ENCODE measurements at places on chromosomes 6 and 20. TPM values are rescaled to one million over a fixed set of nuclear protein-coding genes. Genes with fewer than 3 reads are reported as not detected.

GRCh38 chr6:72654071-72654621 is 32.3 kb downstream of the KCNQ5 start:
- no peak for DNase-seq

- DNase-seq: no peak
Observed at GRCh38 chr20:25318471-25319240, 70.8 kb downstream of the PYGB start.

GRCh38 chr6:12288211-12288618 is 1.9 kb upstream of the EDN1 start:
- no peak for DNase-seq

Gene TFAP2D
- total RNA-seq: not detected

Data from tongue (tissue), 3 donors.